Activated CD4-positive, CD25-positive, alpha-beta regulatory T cell (primary cell): ENCODE measurements at places on chromosomes 4 and X.

- no peak for DNase-seq
Measured at GRCh38 chrX:74138943-74139342, 165.0 kb upstream of the ZCCHC13 start.

DNA sequence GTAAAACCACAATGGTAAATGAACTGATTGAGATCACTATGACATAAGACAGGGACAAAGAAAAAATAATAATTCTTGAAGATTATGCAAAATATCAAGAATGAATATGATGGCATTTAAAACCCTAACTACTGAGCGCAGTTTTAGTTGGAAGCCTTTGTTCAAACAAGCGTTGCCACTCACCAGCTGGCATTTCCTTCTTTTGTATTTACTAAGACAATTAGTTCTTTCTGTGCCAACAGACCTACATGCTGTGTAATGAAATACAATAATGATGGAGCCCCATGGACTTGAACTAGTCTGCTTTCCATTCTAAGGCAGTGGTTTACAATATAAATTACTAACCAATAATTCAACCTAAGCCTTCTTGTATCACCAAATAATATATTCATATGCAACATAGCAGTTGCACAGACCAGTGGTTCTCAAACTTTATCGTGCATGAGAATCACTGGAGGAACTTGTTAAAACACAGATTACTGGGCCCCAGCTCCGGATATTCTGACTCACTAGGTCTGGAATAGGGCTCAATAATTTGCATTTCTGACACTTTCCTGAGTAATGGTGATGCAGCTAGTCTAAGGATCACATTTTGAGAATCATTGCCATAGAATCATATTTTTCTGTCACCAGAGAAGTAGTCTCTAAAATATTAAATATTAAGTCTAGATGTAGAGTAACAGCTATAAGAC is 196.4 kb upstream of the MAGEB18 start:
- no peak for DNase-seq

- peak; percentile 16 for DNase-seq
Measured at GRCh38 chrX:80807992-80808735, 1.5 kb downstream of the BRWD3 start.

DNA sequence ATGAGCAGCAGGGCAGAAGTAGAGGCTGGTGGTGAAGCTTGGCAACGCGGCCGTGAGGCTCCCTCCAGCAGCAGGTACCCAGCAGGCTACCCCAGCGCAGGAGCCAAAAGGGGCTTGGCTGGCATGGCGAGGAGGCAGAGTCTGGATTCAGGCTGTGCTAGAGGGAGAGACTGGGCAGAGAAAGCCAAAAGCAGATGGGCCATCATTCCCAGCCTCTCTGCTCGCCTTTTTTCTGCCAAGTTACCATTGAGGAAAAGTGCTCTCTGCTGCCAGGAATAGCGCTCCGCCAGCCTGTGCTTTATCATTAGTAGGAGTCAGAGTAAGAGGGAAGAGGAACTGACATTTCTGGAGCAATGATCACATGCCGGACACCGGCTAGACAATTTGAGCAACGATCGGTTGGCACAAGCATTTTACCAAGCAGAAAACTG is 28.7 kb upstream of the MAP3K15 start:
- DNase-seq: no peak

DNA sequence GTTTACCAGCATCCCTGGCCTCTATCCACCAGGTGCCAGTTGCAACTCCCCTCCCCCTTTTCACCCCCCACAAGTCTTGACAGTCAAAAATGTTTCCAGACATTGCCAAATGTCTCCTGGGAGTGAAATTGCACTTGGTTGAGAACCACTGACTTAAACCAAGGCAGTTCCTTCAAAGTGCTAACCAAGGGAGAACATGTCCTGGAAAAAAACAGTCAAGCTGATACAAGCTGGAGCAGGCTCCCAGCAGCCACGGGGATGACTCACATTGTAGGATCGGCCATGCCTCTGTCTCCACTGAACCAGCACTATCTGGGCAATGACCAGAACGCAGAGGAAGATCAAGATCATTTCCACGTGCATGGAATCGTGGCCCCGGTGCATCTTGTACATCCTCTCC is 11.4 kb downstream of the RNF175 start:
- DNase-seq: no peak

- no peak for DNase-seq
Measured at GRCh38 chr4:3205995-3206394, 43.0 kb upstream of the MSANTD1 start.

GRCh38 chr4:168781926-168782325 is 228.1 kb downstream of the CBR4 start:
- DNase-seq: no peak

GRCh38 chr4:108890484-108890881 is 127.6 kb upstream of the ETNPPL start:
- DNase-seq: no peak

GRCh38 chr4:79872738-79873137 is 200.3 kb downstream of the ANTXR2 start:
- DNase-seq: no peak

- no peak for DNase-seq
Measured at GRCh38 chr4:149885896-149886295, 70.3 kb upstream of the IQCM start.

DNA sequence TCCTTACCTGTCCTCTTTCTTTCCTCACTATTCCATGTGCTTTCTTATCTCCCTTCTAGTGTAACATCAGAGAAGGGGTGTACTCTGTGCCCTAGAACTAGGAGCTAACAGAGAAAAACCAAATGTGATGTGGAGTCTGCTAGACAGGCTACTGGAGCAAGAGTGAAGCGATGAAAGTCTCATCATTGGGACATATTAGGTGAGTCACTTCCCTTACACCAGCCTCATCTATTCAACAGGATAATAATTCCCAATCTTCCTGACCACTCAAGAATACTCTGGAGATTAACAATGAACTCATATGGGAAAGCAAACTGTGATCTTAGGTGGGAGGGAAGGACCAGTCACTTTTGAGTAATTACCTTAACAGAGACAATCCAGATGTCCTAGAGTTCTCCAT is 58.1 kb downstream of the RAB40A start:
- DNase-seq: no peak

GRCh38 chr4:22414833-22415232 is 101.0 kb downstream of the ADGRA3 start:
- no peak for DNase-seq

GRCh38 chr4:5816851-5817375 is 76.0 kb downstream of the CRMP1 start:
- DNase-seq: no peak

DNA sequence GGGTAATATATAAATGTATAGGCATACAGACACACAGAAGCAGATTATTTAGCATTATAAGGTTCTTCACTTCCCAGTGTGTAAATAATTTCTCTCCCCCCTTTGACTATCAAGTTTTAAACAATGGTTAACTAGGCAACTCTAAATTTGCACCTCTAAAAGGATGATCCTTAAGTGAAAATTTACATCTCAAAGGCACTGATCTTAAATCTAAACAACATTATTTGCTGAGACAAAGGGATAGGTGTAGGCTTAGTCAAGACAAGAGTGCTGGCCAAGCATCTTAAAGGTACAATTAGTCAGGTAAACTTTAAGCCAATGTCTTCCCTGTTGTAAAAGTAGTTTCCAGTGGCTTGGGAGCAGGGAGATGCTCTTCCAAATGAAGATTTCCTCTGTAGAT is 33.0 kb downstream of the NLRP2B start:
- no peak for DNase-seq

GRCh38 chrX:153984351-153985178 is 12.0 kb downstream of the TMEM187 start:
- DNase-seq: no peak

- DNase-seq: no peak
Measured at GRCh38 chrX:36019125-36019524, 99.6 kb downstream of the CFAP47 start.

- DNase-seq: no peak
Measured at GRCh38 chr4:40804598-40804997, 54.8 kb downstream of the NSUN7 start.

GRCh38 chr4:26885912-26886274 is 25.3 kb downstream of the STIM2 start:
- no peak for DNase-seq

GRCh38 chrX:35090801-35091200 is 148.2 kb downstream of the FAM47B start:
- no peak for DNase-seq

GRCh38 chrX:154372612-154373022 is 1.8 kb downstream of the FLNA start:
- no peak for DNase-seq

DNA sequence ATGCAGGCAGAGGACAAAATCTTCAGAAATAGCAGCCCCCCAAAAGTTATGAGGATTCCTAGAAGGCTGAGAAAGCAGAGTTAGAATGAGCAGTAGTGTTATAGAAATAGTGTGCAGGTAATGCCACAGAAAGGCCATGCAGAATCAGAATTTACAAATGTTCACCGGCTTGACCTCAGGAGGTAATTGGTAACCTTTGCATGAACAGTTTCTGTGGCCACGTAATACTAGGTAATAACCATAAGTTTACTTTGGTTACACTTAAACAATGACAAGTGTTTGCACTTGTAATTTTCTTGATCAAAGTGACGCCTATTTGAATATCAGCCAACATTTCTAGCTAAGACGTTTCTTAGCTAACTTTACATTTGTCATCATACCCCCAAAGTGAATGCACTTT is 393.6 kb downstream of the GPAT3 start:
- no peak for DNase-seq

GRCh38 chrX:67674741-67675140 is 130.9 kb downstream of the AR start:
- no peak for DNase-seq

GRCh38 chr4:43242606-43243005 is 350.1 kb downstream of the GRXCR1 start:
- DNase-seq: no peak

DNA sequence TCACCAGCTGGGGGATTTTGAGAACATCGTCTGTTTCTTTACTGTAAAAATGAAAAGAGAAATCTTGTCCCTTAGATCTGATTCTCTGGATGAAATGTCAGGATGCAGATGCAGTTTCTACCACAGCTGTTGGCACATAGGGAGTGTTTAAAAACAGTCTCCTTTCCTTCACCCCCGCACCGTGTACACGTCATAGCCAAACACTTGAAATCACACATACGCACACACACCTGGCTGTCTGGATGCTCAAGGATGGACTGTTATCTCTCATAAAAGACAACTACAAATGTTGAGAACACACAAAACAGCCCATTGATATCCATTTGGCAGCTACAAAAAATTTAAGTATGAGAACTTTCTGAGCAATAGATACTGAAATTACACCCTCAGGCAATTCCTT is 275.8 kb upstream of the CLNK start:
- DNase-seq: no peak

DNA sequence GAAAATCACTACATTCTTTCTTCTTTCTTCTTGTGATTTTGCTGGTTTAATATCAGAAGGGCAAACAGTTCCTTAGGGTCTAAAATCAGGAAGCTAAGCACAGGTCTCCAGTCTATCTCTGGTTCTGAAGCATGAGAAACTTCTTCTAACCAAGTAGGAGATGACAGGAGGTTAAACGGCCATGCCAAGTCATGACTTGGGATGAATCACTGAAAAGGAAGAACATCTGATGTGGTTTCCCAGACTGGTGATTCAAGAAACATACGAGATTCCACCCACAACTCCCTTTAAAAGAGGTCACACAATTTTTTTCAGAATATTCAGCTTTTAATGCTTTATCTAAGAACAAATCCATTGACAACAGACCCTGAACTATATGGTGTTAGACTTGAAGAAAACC is 684.0 kb upstream of the PRKX start:
- no peak for DNase-seq

DNA sequence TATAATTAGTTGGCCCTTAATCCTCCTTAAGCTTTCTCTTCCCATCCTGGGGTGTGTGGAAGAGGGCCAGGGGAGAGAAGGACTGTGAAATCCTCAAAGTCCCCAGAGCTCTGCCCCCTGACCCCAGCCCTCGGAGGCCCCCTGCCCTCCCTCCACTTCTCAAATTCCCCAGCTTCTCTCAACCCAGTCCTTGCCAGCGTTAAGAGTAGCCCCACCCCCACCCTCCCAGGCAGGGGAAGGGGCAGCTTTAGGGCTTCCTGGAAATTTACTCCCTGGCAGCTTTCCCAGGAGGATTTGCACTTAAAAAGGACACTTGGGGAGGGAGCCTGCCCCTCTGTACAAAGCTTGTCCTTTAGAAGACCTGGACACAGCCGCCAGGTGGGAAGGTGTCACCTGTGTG is 11.8 kb upstream of the CD40LG start:
- DNase-seq: no peak

- no peak for DNase-seq
Measured at GRCh38 chrX:119290476-119290875, 54.4 kb downstream of the PGRMC1 start.

GRCh38 chr4:57190601-57191481 is 80.7 kb upstream of the IGFBP7 start:
- no peak for DNase-seq

DNA sequence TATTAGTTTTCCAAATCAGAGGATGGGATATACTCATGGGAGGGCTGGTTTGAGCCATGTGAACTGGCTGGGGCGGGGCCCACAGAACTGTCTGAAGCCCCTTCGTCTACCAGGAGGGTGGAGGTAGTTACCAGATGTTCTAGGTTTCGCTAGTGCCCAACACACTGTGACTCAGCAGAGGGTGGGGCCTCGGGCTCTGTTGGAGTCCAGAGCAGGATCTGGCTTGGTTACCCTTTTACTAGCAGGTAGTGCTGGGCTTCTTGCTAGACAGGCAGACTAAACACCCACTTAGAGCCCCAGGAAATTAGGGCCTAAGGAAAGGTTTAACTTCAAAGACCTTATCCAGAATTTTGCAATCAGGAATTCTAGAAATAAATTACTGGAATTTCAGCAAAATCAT is 56.2 kb upstream of the CHRDL1 start:
- no peak for DNase-seq

DNA sequence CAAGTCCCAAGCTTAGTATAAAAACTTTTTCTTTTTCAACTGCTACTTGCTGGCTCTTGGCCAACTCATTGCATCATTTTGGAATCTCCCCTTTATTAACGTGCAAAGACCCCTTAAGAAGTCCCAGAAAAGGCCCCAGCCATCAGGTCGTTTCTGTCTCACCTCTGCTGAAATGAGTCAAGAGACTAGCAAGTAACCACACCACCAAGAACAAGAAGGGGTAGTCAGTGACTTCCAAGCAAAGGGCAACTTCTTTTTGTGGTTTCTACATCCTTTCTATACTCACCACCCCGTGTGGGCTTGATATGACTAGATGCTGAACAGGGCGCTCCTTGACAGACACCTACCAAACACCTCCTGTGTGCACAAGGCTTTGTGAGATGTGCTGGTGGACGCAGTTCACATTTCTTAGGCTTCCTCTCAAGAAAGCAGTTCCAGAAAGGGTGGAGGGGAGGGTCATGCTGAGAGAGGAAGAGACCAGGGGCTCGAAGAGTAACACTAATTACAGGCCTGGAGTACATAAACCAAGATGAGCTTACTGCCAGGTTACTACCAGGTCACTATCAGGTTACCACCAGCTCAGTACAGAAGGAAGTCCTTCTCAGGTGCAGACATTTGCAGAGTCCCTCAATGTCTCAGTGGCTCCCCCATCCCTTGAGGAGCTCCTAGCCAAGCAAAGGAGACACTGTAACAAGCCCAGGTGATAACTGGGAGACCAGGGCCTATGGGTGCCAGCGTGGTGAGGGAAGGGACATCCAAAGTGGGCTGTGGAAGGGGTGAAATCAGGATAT is 19.3 kb downstream of the JAKMIP1 start:
- no peak for DNase-seq

GRCh38 chrX:141791856-141792255 is 46.3 kb upstream of the MAGEC3 start:
- no peak for DNase-seq
